ENCODE measurements at places on chromosomes 4 and X.
A peak's percentile ranks its signal among the peaks of the same experiment; 100 is the strongest.

DNA sequence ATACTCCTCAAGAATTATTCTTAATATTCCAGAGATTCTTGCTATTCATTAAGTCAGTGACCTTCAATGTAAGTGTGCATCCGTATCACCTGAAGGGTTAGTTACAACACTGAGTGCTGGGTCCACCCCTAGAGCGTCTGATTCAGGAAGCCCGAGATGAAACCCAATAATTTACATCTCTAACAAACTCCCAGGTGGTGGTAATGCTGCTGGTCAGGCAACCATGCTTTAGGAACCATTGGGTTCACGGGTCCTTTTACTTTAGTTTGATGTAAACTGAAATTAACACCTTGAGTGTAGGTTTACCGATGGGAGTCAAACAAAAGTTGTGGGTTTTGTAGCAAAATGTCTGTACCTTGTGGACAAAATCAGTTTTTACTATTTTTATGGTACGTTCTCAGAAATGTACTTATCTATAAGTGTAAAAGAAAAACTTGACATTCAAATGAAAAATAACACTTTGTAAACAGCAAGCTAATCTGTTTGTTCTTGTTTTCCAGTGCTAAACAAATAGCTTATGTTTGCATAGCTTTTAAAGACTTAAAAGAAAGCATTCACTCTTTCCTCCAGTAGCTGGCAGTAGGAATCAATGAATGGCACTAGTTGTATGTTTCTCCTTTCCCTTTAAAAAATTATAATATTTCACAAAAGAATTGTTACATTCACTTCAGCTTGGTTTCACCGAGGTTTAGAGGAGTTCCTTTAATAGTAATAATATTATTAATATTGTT, 32.7 kb downstream of the ACE2 start:
- no peak for DNase-seq

GRCh38 chrX:117990438-117990837, 126.2 kb downstream of the KLHL13 start:
- no peak for DNase-seq

DNA sequence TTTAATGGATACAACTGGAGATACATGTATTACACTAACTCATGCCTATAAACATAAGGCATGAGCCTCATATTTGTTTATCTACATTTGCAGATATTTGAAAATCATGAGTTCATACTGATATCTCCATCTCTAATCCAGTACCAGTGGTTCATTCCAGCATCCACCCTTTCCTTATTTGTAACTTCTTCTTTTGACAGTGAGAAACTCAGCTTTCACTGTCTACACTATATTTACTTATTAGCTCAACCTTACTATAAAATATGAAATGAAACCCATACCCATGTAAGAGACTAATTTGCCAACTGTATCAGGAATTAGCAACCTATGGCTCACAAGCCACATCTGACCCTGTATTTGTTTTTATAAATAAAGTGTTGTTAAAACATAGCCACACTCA, 161.9 kb upstream of the GPRIN3 start:
- DNase-seq: no peak

DNA sequence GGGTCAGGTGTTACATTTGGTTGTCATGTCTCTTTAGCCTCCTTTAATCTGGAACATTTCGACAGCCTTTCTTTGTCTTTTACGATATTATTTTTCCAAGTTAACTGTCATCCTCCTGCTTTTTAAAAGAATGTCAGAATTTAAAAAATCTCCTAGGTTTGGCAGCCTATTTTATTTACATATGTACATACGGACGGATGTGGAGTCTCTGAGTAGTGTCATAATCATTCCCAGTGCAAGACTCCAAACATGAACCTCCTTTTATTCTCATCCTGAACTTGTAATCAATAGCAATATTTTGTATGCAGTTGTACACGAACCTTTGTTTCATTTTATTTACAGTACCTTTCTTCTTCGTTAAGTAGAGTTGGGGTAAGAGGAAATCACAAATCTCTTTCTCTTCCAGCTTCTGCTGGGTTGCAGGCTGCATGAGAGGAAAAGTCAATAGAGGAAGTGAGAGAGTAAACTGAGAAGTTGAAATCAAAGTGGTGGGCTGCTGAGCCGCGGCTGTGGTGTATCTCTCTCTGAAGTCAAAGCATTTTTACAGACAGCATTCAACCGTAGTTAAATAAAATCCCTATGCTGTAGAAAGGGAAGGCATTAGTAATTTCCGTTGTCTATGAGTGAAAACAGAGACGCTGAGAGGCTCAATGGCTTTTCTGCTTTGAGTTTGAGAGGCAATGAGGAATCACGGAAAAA, 53.9 kb upstream of the RPS6KA3 start:
- DNase-seq: no peak

DNA sequence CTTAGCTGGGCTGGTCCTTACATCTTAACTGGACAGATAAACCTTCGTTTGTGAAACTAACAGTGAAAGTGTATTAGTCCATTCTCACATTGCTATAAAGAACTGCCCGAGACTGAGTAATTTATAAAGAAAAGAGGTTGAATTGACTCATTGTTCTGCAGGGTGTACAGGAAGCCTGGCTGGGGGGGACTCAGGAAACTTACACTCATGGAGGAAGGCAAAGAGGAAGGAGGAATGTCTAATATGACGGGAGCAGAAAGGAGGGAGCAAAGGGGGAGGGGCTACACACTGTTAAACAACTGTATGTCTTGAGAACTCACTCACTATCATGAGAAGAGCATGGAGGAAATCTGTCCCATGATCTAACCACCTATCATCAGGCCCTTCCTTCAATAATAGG, 1566.5 kb upstream of the PCDH7 start:
- no peak for DNase-seq

GRCh38 chrX:129768186-129768585, 11.6 kb upstream of the SASH3 start:
- no peak for DNase-seq

GRCh38 chrX:96707804-96708203, 23.2 kb downstream of the DIAPH2 start:
- no peak for DNase-seq

DNA sequence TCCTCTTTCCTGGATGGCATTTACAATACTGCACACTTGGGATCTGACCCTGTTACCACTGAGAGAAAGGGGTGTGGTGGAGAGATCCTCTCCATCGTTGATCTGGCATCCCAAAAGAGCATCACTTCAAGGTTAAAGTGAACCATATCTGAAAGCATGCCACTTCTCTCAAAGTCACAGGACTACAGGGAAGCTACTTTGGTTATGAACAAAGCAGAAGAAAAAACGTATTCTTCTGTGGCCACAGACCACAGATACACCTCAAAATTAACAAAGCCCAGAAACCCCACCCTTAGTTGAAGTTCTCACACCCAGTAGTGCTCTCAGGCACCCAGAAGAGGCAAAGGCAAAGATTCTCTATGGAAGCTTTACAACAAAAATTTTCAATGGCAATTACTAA, 108.3 kb downstream of the JADE1 start:
- DNase-seq: no peak

- DNase-seq: no peak
Observed at GRCh38 chr4:114200026-114200425, 220.6 kb upstream of the ARSJ start.

DNA sequence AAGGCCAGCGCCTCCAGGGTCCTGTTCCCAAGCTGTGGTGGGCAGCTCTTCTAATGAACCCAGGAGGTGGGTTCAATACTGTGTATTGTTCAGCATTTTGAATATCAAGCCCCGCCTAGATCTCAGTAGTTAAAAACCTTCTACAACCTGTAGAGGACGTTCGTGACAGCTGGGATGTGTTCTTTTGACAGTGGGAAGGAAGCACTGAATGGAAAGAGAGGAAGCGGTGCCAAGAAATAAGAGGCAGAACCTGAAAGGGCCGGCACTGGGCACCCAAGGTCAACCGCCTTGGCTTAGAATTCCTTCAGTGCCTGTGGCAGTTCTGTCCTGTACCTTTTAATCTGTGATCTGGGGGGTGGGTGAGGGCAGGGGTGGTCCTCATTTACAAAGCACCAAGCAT, 73.1 kb downstream of the CC2D2A start:
- DNase-seq: no peak

DNA sequence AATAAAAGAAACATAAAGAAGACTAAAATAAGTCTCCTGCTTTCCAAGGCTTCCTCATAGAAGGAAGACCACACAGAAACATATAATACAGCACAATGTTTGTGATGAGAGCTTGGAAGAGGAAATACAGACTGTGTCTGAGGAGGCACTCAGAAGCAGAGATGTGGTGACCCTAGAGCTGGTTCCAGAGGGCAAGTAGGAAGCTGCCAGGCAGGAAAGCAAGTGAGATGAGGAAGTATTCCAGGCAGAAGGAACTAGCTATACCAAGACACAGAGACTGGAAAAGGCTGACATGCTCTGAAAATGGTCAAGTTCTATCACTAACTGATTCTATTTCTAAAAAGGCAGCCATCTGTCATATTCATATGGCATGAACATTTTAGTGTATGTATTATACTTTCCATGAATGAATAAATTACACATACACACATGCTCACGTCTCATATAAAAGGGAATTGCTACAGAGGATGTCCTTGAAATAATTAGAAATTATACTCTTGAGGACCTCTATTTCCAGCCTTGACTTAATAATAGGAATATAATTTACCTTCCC, 16.6 kb upstream of the HSFX2 start:
- no peak for DNase-seq

DNA sequence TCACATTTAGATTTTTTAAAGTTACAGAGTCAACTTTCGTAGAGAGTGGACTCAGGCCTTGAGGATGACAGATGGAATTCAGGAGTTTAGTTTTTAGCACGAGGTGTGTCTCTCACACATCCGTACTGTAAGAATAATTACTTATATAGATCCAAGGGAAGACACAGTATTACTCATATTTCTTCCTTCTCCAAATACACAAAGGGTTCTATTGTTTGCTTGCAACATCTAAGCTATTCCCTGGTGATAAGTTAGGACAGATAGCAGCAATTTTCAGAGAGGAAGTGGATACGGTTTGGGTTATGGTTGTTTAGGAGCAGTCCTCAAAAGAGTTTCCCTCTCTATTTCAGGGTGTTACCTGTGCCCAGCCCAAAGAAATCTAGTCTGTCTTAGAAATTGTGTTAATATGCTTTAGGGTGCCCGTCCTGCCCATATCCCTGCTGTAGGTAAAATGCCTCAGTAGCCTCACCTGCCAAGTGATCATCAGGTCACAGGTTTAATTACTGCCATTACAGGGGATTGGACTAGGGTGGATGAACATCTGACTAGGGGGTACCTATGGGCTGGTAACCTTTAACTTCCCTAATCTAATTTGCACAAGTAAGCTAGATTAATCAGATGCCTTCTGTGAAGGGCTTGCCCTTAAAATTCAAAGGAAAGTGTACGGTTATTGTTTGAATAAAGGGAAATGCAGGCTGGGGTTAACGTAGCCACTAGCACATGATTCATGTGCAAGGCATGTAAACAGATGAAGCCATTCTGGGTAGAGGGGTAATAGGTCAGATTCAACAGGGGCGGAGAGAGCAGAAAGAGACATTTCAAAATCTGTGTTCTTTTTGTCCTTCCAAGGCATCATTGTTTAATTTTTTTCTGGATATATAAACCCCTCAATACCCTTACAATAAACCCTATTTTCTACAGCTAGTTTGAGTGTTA, 8.7 kb upstream of the PPP3CA start:
- peak; percentile 72 for DNase-seq

GRCh38 chrX:10533696-10534365, 86.6 kb downstream of the MID1 start:
- no peak for DNase-seq

GRCh38 chr4:142850478-142850877, 4.4 kb upstream of the INPP4B start:
- no peak for DNase-seq

GRCh38 chr4:69649207-69649606, 3.8 kb downstream of the UGT2A1 start:
- no peak for DNase-seq

GRCh38 chr4:154858166-154858565, 77.1 kb downstream of the RBM46 start:
- no peak for DNase-seq

DNA sequence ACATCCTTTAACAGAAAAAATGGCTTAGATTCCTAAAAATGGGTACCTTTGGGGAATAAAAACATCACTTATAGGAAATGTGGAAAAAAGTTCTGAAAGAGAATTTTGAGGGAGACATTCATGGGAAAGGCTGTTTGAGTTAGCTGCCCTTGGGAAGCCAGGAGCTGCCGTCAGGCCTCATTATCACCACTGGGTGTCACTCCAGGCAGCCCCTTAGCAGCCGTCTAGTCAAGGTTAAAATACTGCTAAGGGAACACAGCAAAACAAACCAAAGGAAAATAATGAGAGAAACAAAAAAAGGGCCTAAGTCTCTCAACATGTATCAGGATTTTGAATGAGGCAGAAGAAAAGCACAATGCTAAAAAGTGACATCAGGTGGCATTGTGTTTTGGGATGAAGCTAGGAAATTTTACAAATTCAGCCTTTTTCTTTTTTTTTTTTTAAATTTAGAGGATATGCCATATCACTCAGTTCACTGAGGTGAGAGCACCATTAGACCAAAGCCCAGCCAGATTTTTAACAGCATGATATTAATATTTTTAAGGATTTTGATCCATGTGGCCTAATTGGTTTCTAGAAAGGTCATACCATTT, 235.3 kb downstream of the GPAT3 start:
- peak; percentile 9 for DNase-seq
